Activated CD4-positive, CD25-positive, alpha-beta regulatory T cell treated with anti-CD3 and anti-CD28 coated beads, Interleukin-2, amount 50 U/mL, for 72 hours (primary cell): ENCODE measurements at places on chromosomes 2 and 18.

DNA sequence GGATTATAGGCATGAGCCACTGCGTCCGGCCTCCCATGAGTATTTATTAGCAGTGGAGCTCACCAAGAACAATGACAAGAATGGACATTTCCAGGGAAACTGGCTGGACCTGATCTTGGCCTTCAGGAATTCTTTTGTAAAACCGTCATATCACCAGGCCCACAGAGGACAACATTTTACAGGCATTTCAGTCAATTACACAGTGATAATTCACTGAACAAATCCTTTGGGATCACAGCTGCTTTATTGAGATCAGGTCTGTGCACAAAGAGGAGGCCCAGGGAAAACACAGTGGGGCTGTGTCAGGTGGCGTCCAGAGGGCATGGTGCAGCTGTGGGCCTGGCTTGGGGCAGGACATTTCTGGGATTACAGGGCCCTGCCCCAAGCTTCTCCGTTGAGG lies 30.1 kb upstream of the GTF2A1L start:
- no peak for DNase-seq

- DNase-seq: no peak
These were observed 85.6 kb downstream of the MIB1 start for GRCh38 chr18:21826196-21826595.

DNA sequence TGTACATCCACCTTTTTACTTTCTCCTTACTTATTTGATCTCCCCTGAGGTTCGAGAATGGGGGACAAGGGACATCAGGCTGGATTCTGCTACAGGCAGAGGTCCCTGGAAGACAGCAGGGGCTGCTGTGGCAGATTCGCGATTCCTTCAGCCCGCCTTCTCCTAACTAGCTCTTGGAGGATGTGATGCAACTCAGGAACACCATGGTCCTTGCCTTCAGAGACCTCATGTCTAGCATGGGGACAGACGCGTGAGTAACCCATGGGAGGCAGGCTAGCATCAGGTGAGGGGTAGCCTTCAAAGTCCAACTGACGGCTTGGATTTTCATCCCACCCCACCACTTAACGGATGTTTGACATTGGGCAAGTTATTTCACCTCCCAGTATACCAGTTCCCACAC lies 869 bp upstream of the TCF23 start:
- DNase-seq: no peak

DNA sequence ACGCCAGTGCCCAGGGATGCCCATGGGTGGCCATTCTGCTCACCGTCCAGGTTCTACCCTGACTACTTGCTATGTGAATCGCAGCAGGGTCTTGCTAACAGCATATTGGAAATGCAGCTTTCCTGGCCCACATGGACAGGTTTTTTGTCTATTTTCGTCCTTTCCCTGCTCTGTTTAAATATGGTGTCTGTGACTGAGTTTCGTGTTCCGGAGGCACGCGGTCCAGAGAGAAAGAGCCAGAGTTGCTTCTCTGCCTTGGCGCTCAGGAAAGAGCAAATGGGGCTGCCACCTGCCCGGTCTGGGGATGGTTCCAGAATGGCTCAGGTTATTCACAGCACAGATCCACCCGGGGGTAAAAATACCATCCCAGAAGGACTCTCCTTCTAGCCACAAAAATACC lies 456.2 kb downstream of the BCL11A start:
- DNase-seq: no peak

- no peak for DNase-seq
These were observed 36.1 kb upstream of the GPR17 start for GRCh38 chr2:127609818-127610217.

DNA sequence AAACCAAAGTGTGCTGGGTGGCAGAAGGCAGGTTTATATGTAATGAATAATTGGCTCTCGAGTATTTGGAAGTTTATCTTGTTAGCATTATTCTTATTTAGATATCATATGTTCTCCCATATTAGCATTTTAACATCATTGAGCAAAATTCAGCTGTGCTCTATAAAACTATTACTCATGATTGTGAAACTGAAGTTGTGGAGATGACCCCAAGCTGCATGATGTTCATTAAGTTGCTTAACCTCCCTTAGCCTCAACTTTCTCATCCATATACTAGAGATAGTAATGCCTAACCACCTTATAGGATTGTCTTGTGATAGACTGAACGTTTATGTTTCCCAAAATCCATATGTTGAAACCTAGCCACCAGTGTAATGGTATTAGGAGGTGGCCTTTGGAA lies 346.3 kb downstream of the SATB2 start:
- DNase-seq: no peak

DNA sequence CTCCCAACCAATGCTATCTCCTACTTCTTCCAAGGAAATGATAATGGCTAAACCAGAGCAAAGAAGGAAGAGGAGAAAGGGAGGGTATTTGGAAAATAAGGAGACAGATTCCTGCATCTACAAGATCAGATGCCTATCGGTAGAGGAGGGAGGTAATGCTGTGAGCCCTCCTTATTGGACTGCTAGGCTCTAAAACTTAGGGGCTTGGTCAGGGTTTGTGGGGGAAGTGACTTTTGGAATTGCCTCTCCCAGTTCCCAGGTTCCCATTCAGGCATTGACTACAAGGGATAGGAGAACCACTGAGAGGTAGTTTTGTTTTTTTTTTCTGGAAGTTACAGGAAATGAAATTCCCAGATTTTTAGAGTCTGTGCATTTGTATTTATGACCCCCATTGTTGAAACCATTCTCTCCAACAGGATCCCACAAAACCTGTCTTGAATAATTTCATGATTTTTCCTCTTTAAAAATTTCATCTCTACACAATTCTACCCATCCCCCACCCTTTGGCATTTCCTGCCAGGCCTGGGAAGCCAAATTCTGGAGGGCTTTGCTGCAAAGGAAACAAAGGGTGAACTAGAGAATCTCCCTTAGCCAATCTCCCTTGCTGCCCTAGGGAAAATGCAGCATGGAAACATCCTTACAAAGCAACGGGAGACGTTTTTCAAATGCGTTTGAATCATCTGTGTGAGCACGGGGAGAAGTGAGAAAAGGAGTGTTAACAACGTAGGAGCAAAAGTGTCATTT lies 282.1 kb upstream of the EPAS1 start:
- no peak for DNase-seq

GRCh38 chr2:240368781-240369331 lies 66.6 kb upstream of the GPC1 start:
- DNase-seq: no peak

GRCh38 chr2:86238354-86238753 lies 39.1 kb downstream of the MRPL35 start:
- peak; percentile 41 for DNase-seq

GRCh38 chr2:68371581-68371980 lies 6.5 kb downstream of the PLEK start:
- no peak for DNase-seq

- no peak for DNase-seq
These were observed 238.4 kb downstream of the ZNF521 start for GRCh38 chr18:25113566-25113965.

- DNase-seq: no peak
These were observed 23.8 kb upstream of the YWHAQ start for GRCh38 chr2:9654452-9655100.

- DNase-seq: no peak
These were observed 46.5 kb downstream of the ZFP36L2 start for GRCh38 chr2:43179942-43180341.

GRCh38 chr2:214376618-214377285 lies 34.1 kb upstream of the VWC2L start:
- DNase-seq: no peak

GRCh38 chr2:141392517-141393213 lies 738.2 kb downstream of the LRP1B start:
- no peak for DNase-seq

- no peak for DNase-seq
These were observed 108.1 kb downstream of the NUP35 start for GRCh38 chr2:183232161-183232865.

DNA sequence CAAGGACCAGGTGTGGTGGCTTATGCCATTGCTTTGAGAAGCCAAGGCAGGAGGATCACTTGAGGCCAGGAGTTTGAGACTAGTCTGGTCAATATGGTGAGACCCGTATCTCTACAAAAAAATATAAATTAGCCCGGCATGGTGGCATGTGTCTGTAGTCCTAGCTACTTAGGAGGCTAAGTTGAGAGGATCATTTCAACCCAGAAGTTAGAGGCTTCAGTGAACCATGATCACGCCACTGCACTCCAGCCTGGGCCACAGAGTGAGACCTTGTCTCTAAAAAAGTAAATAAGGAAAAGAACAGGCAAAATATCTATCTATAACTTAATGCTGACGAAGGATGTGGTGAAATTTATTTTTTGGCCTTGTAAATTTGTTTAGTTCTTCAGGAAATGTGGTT lies 78.1 kb downstream of the UGGT1 start:
- DNase-seq: no peak

DNA sequence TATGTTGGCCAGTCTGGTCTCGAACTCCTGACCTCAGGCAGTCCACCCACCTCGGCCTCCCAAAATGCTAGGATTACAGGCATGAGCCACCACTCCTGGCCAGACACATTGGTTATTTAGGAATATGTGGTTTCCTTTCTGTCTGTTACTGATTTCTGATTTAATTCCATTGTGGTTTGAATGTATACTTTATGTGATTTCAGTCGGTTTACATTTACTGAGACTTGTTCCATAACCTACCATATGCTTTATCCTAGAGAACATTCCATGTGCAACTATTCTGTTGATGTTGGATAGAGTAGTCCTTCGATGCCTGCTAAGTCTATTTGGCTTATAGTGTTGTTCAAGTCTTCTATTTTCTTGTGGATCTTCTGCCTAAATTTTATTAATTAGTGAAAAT lies 1.6 kb upstream of the CCL20 start:
- DNase-seq: no peak
